Activated CD4-positive, alpha-beta T cell treated with anti-CD3 and anti-CD28 coated beads, Interleukin-2, amount 50 U/mL, for 4 hours (primary cell): ENCODE measurements at places on chromosomes 4 and X.

DNA sequence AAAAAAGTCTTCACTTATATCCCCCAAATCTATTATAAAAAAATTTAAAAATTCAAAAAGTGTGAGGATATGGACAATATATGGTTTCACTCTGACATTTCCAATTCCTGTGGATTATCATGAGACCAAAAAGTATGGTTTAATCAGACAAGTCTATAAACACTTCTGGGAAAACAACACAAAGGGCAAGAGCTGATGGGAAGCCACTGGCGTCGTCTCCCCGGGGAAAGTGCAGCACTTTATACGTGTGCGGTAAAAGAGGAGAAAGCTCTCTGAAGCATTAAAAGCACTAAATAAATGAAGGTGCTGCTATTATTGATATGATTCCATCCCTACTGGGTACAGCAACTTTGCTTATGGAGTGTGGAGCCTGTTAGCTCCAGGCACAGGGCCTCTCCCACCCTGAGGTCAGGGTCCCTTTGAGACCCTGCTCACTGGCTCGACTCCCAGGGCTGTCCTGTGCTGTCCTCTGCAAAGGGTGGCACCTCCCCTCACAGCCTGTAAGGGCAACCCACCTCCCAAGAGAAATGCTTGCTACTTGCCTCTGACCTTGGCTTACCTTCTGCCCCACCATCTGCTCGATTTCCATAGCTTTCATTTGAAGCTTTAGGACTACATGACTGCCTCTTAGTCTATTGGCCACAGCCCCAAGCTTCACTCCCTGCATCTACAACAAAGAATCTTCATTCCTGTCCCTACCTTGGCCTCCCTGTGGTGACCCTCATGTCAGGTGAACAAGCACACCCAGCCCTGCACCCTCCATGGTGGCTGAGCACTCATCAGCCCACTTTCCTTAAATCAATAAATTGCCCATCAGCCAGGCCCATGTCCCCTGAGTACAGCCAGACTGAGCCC lies 248.6 kb downstream of the HNRNPD start:
- DNase-seq: no peak

- DNase-seq: no peak
Measured at GRCh38 chrX:69176053-69176452, 10.8 kb upstream of the PJA1 start.

DNA sequence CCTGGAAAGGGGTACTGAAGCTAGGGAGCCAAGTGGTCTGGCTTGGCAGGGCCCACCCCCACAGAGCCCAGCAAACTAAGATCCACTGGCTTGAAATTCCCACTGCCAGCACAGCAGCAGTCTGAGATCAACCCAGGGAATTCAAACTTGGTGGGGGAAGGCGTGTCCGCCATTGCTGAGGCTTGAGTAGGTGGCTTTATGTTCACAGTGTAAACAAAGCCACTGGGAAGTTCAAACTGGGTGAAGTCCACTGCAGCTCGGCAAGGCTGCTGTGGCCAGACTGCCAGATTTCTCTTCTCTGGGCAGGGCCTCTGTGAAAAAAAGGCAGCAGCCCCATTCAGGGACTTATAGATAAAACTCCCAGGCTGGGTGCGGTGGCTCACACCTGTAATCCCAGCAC lies 58.9 kb downstream of the TFDP3 start:
- DNase-seq: no peak

- DNase-seq: no peak
Measured at GRCh38 chrX:72475952-72476668, 96.5 kb downstream of the HDAC8 start.
